ENCODE measurements at places on chromosomes 4 and X.
A peak's percentile ranks its signal among the peaks of the same experiment; 100 is the strongest.

GRCh38 chr4:66949419-66949818 lies 595.9 kb downstream of the CENPC start:
- DNase-seq: no peak

DNA sequence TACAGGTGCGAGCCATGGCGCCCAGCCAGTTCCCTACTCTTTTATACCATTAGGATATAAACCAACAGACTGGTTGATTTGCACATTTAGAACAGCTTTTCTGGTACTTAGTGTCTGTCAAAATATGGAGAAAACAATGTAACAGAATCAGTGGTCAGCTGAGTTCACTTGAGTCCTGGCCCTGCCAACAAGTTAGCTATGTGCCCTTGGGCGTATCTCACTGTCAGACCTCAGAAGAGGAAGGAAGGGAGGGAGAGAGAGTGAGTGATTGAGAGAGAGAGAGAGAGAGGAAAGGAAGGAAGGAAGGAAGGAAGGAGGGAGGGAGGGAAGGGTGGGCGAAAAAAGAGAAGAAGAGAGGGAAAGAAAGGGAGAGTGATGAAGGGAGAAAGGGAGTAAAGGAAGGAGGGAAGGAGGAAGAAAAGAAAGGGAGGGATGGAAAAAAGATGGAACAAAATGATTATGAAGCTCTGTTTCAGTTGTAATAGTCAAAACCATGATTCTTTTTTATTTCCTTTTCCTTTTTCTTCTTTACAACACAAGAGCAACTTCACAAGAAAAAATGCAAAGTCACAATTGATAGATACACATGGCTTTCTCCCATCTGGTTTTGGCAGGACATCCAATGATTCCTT lies 55.7 kb upstream of the PDGFRA start:
- DNase-seq: no peak

GRCh38 chr4:39037491-39037825 lies 5.2 kb upstream of the TMEM156 start:
- DNase-seq: no peak

- peak; percentile 45 for DNase-seq
Measured at GRCh38 chrX:103533511-103534216, 14.4 kb upstream of the RAB40A start.

DNA sequence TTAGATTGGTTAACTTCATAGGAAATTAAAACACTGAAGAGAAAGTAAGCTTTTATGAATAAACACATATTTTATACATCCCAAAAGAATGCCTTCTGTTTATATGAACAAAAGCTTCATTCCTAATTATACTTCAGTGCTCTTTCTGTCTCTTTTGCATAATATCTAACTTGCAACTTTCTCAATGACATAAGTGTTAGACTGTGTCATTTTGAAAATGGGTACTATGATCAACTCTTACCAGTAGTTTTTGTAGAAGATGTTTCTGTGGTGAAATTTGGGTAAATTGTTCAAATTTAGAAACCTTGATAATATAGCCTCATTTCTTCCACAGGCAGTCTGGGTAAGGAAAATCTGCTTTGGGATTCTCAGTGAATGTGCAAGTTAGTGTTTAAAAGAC lies 991.4 kb downstream of the CCSER1 start:
- DNase-seq: no peak

DNA sequence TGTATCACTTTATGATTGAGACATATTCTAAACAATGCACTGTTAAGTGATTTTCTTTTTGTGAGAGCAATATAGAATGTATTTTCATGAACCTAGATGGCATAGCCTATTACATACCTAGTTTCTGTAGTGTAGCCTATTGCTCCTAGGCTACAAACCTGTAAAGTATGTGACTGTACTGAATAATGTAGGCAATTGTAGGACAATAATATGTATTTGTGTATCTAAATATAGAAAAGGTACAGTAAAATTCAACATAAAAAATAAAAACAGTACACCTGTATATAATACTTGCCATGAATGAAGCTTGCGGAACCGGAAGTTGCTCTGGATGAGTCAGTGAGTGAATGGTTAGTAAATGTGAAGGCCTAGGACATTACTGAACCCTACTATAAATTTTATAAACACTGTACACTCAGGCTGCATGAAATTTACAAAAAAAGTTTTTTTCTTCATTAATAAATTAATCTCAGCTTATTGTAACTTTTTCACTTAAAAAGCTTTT lies 106.7 kb downstream of the VSIG4 start:
- no peak for DNase-seq

DNA sequence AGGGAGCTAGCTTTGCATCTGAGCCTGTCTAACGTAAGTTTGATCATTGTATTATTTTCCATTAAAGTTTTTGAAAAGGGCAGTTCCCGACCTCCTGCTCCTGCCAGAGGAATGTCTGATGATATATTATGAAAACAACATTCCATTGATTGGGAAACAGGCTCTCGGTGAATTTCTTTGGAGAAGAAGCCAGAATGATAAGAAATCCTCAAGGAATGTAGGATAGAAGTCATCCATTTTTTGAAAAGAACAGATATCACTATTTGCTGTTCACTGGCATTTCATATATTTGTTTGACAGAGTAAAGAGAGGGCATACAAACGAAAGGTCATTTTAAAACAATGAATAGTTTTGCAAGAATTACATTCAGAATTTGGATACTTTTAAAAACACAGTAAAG lies 781.0 kb upstream of the HTR2C start:
- DNase-seq: no peak

- DNase-seq: no peak
Measured at GRCh38 chrX:34487364-34487763, 169.7 kb downstream of the TMEM47 start.

- DNase-seq: no peak
Measured at GRCh38 chr4:81951891-81952455, 421.8 kb downstream of the HNRNPD start.

DNA sequence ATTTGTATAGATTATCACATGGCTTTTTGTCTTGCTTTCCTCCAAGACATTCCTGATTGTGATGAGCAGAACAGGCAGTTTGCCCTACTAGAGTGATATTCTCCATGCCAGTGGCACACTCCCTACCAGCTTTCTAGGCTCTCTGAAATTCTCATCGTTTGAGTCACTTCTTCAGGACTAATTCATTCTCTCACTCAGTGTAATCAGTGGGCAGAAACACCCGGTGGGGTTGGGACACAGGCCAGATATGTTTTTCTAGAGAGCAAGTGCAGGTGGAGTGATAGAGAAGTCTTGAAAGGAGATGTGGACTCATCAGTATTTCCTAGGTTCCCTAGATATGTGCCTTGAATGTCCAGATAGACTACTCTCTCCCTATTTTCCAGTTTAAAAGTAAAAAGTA lies 13.1 kb downstream of the RAB33A start:
- DNase-seq: no peak

DNA sequence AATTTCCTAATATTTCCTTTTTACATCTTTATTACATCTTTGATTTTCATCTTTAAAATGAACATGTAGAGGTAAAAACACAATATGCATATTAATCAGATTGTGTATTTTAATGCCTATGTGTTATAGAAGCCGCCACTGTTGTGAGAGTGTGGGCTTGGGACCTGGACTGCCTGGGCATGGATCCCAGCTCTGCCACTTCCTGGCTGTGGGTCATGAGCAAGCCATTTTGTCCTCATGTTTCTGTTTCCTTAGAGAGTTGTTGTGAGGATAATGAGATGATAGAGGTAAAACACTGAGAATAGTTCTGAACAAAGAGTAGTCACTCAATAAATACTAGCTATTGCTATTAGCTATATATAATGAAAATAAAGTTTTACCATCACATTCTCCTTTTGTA lies 38.4 kb upstream of the SCOC start:
- no peak for DNase-seq

DNA sequence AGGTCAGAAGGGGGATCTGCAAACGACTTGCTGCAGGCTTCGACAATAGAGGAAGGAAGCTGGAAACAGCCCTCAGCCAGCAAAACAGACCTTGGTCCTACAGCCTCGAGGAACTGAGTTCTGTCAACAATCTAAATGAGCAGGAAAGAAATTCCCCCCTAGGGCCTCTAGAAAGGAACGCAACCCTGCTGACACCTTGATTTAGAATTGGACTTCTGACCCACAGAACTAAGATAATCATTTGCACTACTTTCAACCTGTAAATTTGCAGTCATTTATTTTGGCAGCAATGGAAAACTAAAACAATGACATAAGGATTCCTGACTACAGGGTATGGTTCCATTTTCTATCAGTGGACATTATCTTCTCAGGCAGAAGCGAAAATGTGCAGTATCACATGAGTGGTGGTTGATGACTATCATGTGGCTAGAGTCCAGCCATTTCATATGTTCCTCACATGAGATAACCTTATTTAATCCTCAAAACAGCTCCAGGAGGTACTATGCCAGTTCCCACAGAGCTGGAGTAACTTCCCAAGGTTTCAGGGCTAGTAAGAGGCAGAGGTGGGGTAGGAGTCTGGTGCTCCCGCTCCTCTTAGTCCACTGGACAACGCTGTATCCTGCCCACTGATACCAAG lies 61.6 kb downstream of the SAT1 start:
- no peak for DNase-seq

DNA sequence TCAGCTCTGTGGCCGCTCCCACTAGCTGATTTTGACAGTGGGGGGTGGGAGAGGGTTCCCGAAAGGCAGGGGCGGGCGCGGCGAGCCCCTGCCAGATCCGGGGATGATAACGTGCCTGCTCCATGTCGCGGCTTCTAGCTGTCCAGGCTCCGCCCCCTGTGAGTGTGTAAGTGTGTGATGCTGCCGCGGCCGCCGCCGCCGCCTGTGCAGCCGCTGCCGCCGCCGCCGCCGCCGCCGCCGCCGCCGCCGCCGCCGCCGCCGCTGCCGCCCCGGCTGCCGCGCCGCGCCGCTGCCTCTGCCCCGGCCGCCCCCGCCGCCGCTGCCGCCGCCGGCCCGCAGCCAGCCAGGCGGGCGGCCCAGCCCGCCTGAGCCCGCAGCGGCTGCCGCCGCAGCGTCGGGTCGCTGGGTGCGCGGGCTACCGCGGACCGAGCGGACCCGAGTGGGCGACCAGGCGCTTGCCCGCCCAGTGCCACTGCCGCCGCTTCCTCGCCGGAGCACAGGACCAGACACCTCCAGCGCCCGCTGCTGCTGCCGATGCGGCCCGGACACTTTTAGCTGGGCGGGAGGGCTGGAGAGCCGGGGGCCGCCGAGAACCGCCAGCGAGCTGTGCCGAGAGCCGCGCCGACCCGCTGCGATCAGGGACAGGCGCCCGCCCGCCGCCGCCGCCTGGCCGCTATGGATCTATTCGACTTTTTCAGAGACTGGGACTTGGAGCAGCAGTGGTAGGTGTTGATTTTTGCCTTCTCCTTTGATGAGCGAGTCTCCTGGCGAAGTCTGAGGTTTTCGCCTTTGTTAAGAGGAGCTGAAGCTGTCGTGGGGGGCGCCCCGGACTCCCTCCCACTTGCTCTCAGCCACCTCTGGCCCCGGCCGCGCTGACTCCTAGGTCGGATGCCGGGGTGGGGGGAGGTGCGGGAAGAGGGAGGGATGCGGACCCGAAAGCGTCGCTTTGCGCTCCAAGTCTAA lies at the start of gene AFF2:
Gene AFF2 (plus strand): TSS at position 195 of the 963 bp plus-strand sequence. CDS start 481 bp downstream, at position 676.
- DNase-seq: no peak

DNA sequence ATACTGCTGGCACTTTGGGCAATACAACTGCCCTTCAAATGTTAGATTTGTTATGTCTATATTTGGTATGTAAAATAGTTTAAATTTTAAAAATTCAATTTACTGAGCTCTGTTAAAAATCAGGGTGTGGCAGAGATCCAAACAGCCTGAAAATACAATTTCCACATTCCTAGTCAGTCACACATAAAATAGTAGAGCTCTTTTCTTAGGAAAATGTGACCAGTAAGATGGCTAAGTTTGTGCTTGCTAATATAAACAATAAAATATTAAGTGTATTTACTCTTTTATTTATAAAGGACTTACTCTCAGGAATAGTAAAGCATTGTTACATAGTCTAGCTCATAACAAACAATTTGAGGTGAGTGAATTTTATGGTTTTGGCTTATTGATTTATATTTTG lies 200.2 kb downstream of the DKK2 start:
- no peak for DNase-seq

DNA sequence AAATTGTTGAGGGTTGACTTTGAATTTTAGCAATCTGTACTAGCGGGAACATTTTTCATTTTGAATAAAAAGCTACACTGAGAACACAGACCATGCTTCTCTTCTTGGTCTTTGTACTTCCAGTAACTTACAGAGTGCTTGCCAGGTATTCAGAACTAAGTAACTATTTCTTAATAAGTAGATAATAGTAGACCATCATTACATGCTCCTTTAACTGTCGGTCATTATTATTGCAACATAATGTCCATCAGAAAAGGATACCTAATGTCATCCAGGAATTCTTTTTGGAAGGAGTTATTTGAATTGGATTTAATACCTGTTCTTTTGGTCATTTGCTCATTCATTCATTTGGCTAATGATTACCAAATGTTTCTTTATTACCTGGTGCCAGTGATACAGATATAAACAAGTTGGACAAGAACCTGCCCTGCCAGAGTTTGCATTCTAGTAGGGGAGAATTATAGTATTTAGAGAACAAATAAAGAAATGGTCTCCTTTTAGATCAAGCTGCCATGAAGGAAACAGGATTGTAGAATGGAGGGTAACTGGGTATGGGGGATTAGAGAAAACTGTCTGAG lies 32.7 kb downstream of the CWH43 start:
- no peak for DNase-seq

All from stimulated activated CD8-positive, alpha-beta memory T cell treated with anti-CD3 and anti-CD28 coated beads, Interleukin-15, amount 100 ng/mL, for 1 hour (primary cell).